ENCODE measurements at places on chromosomes 12 and 14.
A peak's percentile ranks its signal among the peaks of the same experiment; 100 is the strongest.

DNA sequence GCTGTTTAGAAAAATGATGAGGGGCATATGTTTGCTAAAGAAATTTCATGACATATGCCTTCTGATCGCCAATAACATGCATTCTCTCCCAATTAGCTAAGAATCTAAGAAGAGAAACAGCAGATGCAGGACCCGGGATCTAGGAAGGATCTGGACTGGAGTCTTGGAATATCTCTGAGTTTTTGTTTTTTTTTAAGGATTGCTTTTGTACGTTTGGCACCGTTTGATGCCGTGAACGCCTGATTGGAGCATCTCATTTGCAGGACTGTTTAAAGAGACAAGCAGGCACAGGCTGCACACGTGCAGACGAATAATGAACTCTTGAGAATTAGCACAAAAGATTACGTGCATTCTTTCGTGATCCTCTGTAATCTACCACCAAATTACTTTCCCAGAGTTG, 13.6 kb downstream of the EML1 start:
- DNase-seq = no peak

DNA sequence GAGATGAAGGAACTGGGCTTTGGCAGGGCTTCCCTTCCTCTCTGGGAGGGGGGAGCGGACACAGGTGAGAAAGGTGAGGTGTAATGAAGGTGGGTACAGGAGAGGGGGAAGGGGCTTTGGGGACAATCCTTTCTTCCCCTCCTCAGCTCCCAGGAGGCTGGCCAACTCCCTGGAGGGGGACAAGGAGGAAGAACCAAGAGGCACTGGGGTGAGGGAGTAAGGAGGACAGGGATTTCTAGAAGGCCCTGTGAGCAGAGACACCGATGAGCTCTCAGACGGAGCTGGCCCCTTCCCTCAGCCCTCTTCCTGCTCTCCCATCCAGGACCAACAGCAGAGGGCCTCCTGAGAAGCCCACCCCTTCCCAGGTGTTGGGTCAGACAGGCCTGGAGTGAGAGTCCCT, 53.4 kb downstream of the PLEKHG3 start:
- DNase-seq = no peak

DNA sequence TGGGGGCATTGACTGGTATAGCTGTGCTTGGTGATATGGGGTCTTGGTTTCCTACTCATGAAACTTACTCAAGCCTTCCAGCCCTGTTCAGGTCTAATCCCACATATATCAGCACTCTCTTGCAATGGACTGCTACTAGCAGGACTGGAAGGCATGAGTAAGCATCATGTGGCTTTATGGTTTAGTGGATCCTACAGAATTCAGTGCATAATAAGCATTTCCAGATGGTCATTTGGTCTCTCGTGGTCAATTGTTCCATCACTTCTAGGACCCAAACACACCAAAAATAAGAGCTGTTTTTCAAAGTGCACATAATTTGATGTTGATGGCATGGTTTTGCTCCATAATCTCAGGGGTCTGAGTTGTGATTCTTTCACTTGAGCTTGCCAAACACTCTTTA, 114.4 kb downstream of the LMNTD1 start:
- no peak for DNase-seq

- DNase-seq = no peak
Observed at GRCh38 chr14:34051966-34052657, 101.2 kb upstream of the EGLN3 start.

GRCh38 chr14:76926521-76927251, 100.5 kb downstream of the LRRC74A start:
- DNase-seq = peak; percentile 88

GRCh38 chr12:114662512-114663177, 21.3 kb downstream of the TBX3 start:
- DNase-seq = peak; percentile 54

- no peak for DNase-seq
Observed at GRCh38 chr14:53925201-53925766, 31.3 kb downstream of the BMP4 start.

DNA sequence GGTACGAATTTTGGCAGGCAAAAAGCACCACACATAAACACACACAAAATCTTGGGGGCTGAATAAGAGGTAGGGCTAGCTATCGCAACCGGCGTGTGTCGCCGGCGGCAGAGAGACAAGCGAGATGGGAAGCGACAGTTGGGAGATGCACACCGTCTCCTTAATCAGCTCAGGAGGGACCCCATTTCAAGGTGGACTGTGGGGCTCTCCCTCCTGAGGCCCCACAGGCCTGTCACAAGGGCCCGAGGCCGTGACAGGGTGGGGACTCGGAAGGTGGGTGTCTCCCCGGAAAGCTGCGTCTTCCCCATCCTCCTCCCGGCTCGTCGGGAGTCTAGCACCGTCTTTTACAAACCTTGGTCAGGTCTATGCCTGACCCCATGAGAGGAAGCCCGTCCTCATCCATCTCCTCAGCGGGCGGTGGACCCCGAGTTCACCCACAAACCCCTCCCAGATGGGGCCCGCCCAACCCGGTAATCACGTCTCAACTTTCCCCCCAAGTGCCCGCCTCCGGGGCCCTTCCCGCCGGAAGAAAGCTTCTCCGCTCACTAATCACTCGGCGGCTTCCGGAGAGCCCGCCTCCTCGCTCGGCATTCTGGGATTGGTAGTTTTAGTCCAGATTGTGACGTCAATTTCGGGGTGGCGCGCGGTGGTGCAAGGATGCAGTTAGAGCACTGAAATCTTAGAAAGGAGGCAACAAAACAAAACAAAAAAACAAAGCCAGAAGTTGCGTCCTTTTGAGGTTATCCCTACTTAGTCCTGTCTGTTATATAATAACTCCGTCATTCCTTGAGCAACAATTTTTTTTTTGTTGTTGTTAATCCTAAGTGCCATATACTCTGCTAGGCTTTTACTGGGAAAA, at the start of gene WASHC3:
TSS of gene WASHC3 (minus strand) at position 432 of the 859 bp plus-strand sequence. CDS start at position 403, 29 bp downstream.
- DNase-seq = peak; percentile 94

- DNase-seq = no peak
Observed at GRCh38 chr14:35339761-35340406, 47.7 kb downstream of the PSMA6 start.

DNA sequence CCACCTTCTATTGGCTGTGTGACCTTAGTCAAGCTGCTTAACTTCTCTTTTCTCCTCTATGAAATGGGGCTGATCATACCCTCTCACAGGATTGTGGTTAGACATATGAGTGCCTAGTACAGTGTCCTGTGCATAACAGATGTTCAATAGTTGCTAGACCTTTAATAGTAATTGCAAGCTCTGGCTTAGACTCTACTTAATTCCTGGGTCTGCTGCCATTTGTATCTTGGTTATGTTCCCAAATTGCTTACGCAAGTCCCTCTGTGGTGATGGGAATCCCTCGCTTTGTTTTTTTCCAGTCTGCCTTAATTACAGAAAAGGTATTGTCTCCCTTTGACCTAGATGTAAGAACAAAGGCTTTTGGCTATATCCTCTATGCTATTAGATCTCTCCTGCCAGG, 15.1 kb downstream of the SUDS3 start:
- DNase-seq = no peak

DNA sequence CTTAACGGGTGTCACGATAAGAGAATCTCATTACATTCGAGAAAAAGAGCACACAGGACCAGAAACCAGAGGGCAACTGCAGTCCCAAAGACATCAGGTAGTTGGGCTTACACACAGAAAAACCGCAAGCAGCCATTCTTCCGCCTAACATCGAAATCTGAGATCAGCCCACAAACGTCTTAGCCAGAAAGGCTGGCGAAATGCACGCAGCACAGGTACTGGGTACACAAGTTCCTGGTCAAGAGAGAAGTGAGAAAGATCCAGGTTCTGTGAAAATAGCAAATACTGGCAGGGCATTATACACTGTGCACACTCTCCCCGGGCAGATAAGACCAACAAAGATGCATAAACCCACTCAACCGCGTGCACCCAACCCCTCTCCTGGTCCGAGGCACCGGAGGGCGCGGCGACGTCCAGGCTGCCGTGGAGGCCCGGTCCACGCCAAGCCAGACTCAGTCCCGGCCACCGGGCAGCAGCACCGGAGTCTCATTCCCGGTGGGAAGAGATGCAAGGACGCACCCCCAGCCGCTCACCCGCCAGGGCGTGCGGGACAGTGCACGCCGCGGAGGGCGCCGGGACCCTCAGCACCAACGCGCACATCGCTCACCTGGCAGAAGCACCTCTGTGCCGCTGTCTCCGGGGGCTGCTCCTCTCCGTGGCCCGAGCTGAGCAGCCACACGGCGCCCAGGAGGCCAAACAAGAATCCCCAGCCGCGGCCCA, 437 bp downstream of the ERO1A start:
- peak; percentile 75 for DNase-seq

DNA sequence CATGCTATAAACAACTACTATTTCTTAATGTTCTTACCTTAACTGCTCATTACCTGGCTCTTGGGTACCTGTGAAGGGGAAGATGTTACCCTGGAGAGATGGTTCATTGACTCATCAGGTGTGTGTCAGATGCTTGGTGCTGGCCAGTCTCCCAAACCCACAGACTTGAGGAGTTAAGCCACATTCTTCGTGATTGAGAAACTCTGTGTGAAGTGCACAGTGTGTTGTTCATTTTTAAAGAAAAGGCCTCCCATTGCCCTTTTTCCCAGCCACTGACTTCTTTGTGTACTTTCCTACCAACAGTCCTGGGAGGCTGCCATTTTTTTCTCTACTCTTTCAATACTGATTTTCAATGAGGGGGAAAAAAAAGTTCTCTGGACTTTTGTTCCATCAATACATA, 3.2 kb downstream of the MGST1 start:
- no peak for DNase-seq

GRCh38 chr12:98020376-98020775, 495.0 kb upstream of the TMPO start:
- DNase-seq = no peak

GRCh38 chr14:66231820-66232219, 254.4 kb upstream of the CCDC196 start:
- no peak for DNase-seq

All from CD4-positive, alpha-beta T cell treated with Interleukin-15 for 4 hours (primary cell).